Epithelial cell of proximal tubule (primary cell): ENCODE measurements at places on chromosomes 13 and 19. TPM values are rescaled to one million over a fixed set of nuclear protein-coding genes. Genes with fewer than 3 reads are reported as not detected.

- no peak for DNase-seq
Observed at GRCh38 chr19:55467236-55468053, 2.9 kb upstream of the C19orf85 start.

- DNase-seq: no peak
Observed at GRCh38 chr13:28707629-28708427, 10.9 kb downstream of the SLC46A3 start.

The SLC46A3 gene
- 0.40 and 1.2 TPM in 2 replicates for total RNA-seq

- DNase-seq: no peak
Observed at GRCh38 chr19:39738814-39739213, 985 bp upstream of the CLC start.

DNA sequence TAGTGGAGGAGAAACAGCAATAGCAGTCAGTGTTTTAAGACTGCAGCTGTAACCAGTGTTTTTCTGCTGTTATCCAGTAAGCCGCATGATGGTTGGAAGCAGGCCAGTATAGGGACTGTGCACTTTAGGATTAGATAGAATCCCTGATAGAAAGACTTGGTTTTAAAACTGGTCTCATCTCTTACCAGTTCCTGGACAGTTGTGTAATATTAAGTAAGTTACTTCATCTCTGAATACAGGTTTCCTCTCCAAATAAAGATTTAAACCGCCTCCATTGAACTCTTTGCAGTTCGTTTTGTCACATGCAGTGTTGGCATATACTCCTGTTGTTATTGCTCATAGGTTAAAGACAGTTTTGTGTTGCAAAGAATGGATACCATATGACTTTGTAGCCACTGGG, 25.6 kb downstream of the URI1 start:
- no peak for DNase-seq

- DNase-seq: no peak
Observed at GRCh38 chr13:98142380-98143156, at the start of gene FARP1. TSS of gene FARP1 (plus strand) at chr13:98143094. CDS start at chr13:98213243, 70,149 bp downstream.

The FPR1 gene
- 0.22 TPM in 1 of 2 replicates, not detected in the other for total RNA-seq

GRCh38 chr13:21979161-21979806, 308.4 kb downstream of the FGF9 start:
- DNase-seq: no peak

- no peak for DNase-seq
Observed at GRCh38 chr13:93690139-93690538, 463.5 kb downstream of the GPC6 start.

GRCh38 chr19:39154100-39154628, 28.6 kb downstream of the PAK4 start:
- DNase-seq: no peak

GRCh38 chr13:75090872-75091615, 390.9 kb downstream of the TBC1D4 start:
- no peak for DNase-seq

GRCh38 chr19:30371960-30372824, at the start of gene ZNF536:
TSS of gene ZNF536 (plus strand) at chr19:30372384. CDS start at chr19:30443563, 71,179 bp downstream.
- DNase-seq: no peak

GRCh38 chr13:107462501-107462900, 752.8 kb downstream of the LIG4 start:
- no peak for DNase-seq

The SWSAP1 gene
- total RNA-seq: 1.2 and 2.7 TPM in 2 replicates

GRCh38 chr19:56084835-56085536, 36.1 kb downstream of the ZNF787 start:
- no peak for DNase-seq

- DNase-seq: no peak
Observed at GRCh38 chr19:4730740-4731171, 7.1 kb upstream of the DPP9 start.

DNA sequence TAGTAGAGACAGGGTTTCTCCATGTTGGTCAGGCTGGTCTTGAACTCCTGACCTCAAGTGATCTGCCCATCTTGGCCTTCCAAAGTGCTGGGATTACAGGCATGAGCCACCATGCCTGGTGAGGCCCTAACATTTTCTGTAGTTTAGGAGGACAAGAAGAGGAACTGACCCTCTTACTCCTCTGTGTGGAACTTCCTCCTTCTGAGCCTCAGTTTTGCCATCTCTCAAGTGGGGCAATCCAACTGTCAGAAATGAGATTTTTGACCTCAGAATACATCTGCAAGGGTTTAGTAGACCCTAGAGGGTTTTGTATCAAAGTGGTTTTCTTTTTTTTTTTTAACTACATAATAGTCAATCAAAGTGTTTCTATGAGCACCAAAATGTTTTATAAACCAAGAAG, 2.4 kb downstream of the DKKL1 start:
- DNase-seq: no peak

- DNase-seq: no peak
Observed at GRCh38 chr13:107339209-107339608, 771.3 kb upstream of the ARGLU1 start.

The PSG11 gene
- total RNA-seq: not detected in 2 replicates

The GRWD1 gene
- total RNA-seq: 51.2 and 58.7 TPM in 2 replicates

GRCh38 chr13:36815062-36815461, 4.0 kb upstream of the RFXAP start:
- no peak for DNase-seq

- no peak for DNase-seq
Observed at GRCh38 chr19:48123907-48124651, 13.5 kb upstream of the PLA2G4C start.

DNA sequence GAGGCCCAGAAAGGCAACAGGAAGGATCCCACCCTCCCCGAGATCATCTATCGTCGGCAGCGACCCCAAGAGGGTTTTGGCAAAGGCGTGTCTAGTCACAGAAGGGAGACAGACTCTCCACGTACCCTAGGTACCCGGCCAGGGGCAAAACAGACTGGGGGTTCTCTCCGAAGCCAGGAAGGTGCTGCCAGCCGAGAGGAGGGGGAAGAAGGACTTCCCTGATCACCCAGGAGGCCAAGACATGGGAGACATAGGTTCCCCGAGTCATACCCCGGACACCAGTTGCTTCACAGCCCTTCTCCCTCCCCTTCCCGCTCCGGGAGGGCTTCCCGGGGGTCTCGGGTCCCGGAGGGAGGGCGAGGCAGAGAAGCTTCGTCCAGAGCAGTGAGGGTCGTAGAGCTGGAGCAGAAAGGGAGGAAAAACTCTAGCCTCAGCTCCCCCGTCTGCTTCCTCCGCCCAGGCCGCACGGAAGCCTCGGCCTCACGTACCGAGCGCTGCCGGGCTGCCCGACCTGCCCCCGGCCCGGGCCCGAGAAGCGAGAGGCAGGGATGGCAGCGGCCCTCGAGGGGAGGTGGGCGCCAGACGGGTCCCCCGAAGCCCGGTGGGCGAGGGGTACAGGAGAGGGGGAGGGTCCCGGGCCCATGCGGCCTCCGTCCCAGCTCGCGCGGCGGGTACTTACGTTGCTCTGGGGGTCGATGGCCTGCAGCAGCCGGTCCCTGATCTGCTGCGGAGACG, 644 bp downstream of the MED26 start:
- no peak for DNase-seq

The CEACAM5 gene
- not detected in 2 replicates for total RNA-seq

The CERS1 gene
- 0.87 and 2.0 TPM in 2 replicates for total RNA-seq

The ZNF626 gene
- 10.9 and 12.4 TPM in 2 replicates for total RNA-seq
